Hematopoietic multipotent progenitor cell treated with erythropoietin and hydrocortisone succinate and interleukin-3 and kit ligand, for 8 days (in vitro differentiated cells): ENCODE measurements at places on chromosomes 1 and 21.

DNA sequence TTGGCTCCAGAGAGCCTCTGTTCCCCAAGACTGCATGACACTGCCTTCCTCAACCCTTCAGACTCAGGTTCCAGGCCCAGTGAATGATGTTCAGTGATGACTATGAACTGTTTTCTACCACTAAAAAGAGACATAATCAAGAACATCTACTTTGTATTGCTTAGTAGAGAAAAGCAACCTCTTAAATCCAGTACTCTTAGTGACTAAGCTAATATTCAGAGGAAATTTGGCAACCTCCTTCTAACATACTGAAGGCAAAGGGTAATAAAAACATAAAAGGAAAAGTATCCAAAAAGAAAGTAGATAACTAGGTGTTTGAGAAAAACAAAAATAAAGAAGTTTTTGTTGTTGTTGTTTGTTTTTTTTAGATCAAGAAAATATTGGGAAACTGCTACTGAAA lies 153.3 kb upstream of the RUNX1 start:
- no peak for DNase-seq

GRCh38 chr1:237938553-237938952 lies 47.8 kb upstream of the ZP4 start:
- DNase-seq, result peak; percentile 5

- DNase-seq, result peak; percentile 90
Observed at GRCh38 chr21:32545948-32546441, 39.3 kb downstream of the TCP10L start.

GRCh38 chr1:231750818-231751362 lies 124.3 kb downstream of the DISC1 start:
- DNase-seq, result no peak

DNA sequence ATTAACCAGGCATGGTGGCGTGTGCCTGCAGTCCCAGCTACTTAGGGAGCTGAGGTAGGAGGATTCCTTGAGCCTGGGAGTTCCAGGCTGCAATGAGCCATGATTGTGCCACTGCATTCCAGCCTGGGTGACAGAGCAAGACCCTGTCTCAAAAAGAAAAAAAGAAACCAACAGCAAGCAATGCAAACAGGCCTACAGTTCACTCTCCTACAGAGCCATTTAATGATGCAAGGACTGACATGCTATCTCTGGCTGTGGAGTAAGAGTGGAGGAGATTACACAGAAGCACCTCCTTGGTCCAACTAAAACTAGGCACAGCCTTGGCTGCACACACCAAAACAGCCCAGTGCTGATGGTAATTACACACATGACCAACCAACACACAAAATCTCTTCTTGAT lies 127.5 kb upstream of the SOD1 start:
- no peak for DNase-seq

- DNase-seq, result no peak
Observed at GRCh38 chr1:234551032-234551378, 59.0 kb downstream of the IRF2BP2 start.

DNA sequence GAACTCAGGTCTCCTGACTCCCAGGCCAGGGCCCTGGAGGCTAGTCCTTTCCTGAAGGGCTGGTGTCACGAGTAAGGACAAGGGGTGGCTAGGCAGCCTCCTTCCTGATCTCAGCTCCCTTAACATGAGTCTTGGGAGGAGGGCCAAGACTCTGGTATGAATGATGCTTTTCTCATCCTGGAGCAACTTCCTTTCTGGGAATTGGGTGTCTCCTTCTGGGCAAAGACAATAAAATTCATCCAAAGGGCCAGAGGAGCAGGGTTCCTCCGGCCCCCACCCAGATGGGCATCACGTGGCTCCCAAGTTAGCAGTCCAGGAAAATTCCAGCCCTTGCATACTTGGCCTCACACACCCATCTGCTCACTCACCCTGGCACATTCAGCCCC lies at the start of gene FAM167B:
Gene FAM167B (plus strand): TSS at position 335 of the 386 bp plus-strand sequence. CDS start 200 bp downstream, outside the sequence.
- no peak for DNase-seq

DNA sequence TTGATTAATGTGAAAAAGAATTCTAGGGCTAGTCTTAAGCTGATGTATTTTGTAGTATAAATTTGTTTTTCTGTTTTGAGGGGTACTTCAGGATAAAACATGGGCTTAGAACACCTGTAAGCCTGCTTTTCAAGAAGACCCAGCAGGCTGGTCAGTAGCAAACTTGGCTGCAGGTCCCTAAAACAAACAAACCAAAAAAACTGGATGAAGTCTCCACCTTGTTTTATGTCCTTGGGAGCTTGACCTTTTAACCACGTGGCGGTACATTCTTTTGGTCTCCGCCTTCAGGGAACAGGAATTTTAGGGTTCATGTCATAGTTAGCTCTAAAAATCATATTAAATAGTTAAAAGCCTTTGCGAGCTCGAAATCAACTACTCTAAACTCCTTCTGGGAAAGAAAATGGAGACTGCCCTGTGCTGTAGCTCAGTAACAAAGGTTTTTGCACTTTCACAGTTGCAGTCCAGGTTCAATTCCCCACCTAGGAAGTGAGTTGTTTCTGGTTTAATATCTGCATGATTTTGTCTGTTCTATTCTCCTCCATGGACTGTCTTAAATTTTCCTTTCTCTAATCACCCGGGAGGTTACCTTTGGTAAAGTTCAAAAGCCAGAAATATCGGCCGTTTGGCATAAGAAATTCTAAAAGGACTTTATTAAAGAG lies 18.6 kb downstream of the PRDX6 start:
- no peak for DNase-seq

- no peak for DNase-seq
Observed at GRCh38 chr1:157852476-157852875, 10.9 kb upstream of the CD5L start.

- DNase-seq, result no peak
Observed at GRCh38 chr1:167440776-167441175, 77.6 kb downstream of the CD247 start.

DNA sequence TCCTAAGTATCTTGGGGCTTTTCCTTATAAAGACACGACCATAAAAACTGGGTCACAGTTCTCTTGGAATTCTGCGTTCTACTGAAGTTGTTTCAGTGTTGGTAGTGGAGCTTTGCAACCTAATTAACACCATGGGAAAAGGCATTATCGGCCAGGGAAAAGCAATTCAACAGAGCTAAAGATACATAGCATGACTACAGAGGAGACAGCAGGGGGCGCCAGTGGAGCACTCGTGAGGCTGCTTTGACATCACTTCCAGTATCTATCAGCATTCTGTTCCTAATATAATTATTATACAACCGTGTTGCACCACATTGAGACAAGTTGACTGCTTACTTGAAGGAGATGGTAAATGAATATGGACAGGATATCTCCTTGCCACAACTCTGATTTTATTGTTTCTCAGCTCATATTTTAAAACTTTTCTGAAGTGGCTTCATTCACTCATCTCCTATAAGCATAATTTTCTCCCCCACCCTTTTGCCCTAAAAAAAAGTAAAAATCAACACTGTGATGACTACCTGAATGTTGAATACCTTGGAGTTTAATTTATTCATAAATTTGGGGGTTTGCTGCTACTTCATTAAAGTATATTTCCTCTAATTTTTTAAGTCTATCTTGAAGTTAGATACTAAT lies 39.4 kb downstream of the ZP4 start:
- peak; percentile 48 for DNase-seq

- no peak for DNase-seq
Observed at GRCh38 chr21:24418671-24419070, 1188.6 kb downstream of the MRPL39 start.

DNA sequence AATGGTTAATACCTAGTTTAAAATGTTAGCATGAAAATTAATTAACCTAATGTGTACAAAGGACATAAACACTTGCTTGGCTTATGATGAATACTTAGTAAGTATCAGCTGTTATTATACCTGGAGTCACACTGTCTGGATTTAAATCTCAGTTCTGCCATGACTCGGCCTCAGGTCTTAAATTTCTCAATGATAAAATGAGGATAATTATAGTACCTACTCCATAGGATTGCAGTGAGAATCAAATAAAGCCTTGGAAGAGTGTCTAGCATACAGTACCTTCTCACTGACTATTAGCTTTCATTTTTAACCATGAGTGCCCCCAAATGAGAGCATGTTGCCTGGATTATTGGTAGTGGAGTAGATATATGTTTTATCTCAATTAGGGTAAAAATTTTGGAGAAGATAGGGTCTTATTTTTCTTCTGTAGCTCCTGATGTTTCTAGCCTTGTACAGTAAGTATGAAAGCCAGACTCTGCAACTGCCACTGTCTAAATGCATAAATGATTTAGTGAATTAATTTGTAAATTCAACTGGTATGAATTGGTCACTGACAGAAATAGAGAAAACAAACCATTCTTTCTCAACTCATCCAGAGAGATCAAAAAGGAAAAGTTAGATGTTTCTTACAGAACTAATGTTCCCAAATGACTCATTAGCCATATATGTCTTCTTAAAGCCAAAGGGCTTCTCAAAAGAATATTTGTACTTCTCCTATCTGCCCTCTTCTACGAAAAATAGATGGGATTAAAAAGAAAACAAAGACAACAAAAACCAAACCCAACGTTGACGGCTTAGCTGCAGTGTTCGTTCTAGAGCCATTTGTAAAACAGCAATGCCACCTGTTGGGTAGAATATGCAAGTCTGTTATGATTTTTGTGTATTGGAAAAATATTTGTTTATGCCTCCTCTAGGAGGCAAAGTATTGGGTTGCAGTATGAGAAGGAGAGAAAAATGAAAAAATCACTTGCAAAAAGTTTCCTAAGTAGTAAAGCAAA lies 53.8 kb upstream of the MROH9 start:
- no peak for DNase-seq

DNA sequence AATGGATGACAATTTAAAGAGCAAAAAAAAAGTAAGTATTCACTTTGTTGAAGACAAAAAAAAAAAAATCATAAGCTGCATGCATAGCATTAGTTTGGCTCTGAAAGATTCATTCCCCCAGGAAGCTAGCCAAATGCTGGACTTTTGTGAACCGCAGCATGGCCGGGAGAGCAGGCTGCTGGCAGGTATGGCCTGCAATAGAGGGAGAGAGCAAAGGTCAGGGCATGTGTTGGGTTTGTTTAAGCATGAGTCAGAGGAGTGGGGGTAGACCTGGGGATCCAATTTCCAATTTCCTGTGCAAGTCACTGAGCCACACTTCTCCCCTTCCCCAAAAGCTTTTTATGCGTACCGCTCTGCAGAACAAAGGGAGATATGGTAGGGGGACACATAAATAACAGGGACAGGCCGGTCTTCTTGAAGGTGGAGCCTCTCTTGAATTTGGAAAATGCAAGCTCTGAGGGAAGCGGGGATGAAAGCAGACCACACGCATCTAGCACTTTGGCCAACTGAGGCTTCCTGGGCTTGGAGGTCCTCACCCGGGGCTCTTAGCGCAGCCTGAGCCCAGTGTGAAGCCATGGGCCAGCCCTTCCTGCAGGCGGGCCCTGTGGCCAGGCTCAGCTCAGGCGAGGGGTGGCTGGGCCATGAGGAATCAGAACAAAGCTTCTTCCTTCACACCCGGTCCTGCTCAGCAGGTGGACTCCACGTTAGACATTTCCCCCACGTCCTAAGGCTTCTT lies 171.1 kb downstream of the TOMM20 start:
- DNase-seq, result no peak

DNA sequence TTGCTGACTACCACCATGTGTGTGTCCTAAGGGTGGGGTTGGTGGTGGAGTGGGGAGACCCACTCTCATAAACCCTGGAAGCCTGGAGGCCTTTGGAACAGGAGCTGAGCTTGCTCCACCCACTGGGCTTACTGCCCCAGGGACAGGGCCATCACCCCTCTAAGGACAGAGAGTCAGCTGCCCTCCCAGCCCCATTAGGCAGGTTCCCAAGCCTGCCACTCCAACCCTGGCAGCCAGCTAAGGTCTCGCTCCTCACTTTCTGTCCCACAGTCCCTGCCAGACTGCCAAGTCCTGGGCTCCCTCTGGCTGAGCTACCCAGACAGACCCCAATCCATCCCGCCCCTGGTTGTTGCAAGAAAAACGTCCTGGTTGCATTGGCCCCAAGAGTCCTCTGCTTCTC lies 3.8 kb downstream of the NT5C1A start:
- no peak for DNase-seq

GRCh38 chr1:10759413-10760200 lies 36.8 kb downstream of the CASZ1 start:
- no peak for DNase-seq

DNA sequence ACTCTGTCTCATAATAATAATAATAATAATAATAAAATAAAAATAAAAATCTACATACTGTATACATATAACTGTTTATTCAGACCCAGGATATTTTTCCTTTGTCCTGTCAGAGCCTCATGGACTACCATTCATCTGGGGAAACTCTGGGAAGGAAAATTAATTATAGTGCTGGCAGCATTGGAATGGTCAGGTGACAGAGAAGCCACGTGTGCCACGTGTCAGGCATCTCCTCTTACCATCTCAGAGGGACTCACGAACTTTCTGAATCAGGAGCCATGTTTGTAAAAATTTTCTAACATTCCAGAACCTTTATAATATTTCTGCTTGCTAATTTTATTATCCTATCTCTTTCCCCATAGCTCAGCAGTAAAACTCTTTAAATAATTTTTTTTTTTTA lies 97.8 kb upstream of the HNRNPU start:
- DNase-seq, result no peak

- DNase-seq, result peak; percentile 16
Observed at GRCh38 chr1:111204983-111205713, 4.7 kb upstream of the DENND2D start.

GRCh38 chr1:44263568-44264450 lies 50.5 kb downstream of the DMAP1 start:
- peak; percentile 42 for DNase-seq

DNA sequence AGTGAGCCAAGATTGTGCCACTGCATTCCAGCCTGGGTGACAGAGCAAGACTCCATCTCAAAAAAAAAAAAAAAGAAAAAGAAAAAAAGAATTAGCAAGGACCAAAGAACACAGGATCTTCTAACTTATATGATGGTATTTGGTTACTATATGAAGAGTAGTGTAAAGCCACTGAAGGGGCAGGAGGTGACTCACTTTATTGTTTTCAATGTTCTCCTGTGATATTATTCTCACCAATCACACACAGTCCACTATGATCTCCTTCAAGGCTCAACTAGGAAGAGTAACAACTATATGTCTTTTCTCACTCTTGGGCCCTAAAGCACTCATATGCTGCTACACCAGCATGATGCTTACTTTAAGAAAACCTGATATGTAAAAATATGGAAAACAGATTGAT lies 26.7 kb downstream of the RC3H1 start:
- DNase-seq, result no peak

DNA sequence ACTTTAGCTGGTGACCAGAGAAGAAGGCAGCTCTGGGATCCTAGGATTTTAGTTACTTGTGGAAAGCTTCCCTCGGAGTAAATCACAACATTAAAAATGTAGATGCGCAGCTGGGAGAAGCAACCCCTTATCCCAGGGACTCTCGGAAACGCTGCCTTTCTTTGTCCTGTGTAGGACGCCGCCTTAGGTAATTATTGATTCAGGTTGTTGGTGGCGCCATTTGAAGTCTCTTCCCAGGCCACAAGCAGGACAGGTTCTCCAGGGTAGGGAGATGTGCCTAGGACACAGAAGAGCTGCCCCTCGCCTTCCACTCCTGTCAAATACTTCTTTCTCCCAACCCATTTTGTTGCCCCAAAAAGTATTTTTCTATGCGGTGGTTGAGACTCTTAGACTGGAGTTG lies 10.3 kb downstream of the SLC37A1 start:
- no peak for DNase-seq
